ENCODE measurements at places on chromosomes 16 and 17. TPM values are rescaled to one million over a fixed set of nuclear protein-coding genes. Genes with fewer than 3 reads are reported as not detected.

Gene P4HB
- 278 TPM for polyA plus RNA-seq

Gene SLC16A11
- 11.3 TPM for polyA plus RNA-seq

Gene SLC38A7
- 13.3 TPM for polyA plus RNA-seq

Gene FOXF1
- polyA plus RNA-seq: 0.84 TPM

Gene KCNJ12
- 9.9 TPM for polyA plus RNA-seq

Gene ZSCAN10
- not detected for polyA plus RNA-seq

Gene KIFC3
- 39.9 TPM for polyA plus RNA-seq

Gene CCL23
- 0.20 TPM for polyA plus RNA-seq

Gene HOXB8
- polyA plus RNA-seq: not detected

All from right cardiac atrium (tissue), 5 donors.